Stimulated activated CD8-positive, alpha-beta memory T cell treated with anti-CD3 and anti-CD28 coated beads, Interleukin-4, amount 100 ng/mL, for 1 hour (primary cell): ENCODE measurements at places on chromosomes 2 and 18.

DNA sequence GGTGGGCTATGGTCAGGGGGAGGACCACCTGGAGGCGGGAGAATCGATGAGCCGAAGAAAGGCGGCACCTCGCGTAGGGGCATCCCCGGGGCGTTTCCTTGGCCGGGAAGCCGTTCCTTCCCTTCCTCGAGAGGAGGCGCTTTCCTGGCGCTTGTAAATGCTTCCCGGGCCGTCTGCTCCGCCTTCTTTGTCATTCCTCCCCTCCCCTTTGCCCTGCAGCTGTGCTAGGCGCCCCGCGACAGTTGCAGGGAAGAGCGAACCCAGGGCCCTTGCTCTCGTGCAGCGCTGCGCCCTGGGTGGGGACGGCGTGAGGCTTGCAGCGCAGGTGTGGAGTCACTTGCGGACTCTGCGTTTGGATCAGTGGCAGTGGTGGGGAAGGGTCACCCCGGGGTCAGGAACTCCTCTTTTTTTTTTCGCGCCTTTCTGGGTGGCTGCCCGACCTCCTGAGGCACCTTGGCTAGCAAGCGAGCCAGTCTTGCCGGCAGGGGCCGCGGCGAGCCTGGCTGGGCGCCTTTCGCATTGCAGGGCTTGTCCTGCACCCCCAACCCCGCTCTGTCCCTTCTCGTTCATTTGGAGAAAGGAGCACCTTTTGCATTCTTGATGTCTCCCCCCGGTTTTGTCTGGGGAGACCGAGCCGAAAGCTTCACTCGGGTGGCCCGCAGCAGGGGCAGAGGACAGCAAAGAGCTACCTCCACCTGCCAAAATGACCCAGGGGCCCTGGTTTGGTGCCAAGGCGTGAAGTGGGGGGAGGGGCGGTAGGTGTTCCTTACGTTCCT lies 858 bp downstream of the KCNS3 start:
- no peak for DNase-seq

GRCh38 chr2:36530178-36530982 lies 67.6 kb downstream of the FEZ2 start:
- DNase-seq = no peak

DNA sequence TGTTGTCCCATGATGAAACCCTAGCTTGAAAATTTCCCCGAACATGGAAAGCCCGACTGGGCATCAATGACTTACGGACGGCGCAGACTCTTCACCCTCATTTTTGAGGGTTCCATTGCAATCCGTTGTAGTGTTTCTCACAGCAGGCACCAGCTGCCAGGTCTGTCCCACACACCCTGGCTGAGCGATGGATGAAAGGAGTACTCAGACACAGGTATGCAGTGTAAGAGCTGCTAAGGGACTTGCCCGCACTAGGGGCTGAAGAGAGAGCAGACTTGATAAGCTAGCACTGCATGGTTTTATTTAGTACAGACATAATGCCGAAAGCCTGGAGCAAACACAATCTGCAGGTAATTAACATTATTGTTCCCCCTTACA lies 15.8 kb downstream of the DYNAP start:
- DNase-seq = no peak

GRCh38 chr2:144377914-144378313 lies 142.0 kb downstream of the ZEB2 start:
- no peak for DNase-seq

DNA sequence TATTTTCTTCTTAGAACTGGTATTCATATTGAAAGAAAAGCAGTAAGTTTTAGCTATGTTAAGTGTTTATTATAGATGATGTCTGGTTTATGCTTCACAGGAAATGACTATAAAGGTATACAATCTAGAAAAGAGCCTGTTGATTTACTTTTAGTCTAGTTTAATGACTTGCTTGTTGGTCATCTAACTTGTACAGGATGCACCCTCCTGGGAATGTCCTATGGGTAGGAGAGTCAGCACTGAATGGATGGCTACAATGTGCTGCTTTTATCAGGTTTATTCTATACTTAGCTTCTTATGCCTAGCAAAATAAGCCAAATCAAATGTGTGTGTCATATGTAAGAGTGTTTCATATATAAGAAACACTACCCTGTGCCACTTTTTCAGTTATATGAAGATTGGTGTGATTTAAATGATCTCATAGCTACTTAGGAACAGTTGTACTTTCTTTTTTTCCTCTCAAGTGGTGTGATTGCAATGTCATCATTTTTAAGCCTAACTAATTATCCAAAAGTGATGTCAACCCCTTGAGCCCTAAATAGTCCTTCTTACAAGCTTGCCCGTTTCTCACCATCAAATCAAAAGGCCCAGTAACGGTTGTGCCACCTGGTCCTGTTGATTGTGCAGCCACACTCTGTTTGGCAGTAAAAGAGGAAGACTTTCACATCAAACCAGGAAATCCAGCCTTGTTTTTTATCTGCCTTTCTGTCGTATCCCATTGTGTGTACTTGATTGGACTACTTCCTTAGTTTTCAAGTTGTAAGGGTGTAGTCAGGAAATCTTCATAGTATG lies 176.0 kb downstream of the DIS3L2 start:
- no peak for DNase-seq

- no peak for DNase-seq
Observed at GRCh38 chr2:168165985-168166901, 81.2 kb downstream of the STK39 start.

- DNase-seq = no peak
Observed at GRCh38 chr2:140177086-140177485, 1396.9 kb upstream of the NXPH2 start.

DNA sequence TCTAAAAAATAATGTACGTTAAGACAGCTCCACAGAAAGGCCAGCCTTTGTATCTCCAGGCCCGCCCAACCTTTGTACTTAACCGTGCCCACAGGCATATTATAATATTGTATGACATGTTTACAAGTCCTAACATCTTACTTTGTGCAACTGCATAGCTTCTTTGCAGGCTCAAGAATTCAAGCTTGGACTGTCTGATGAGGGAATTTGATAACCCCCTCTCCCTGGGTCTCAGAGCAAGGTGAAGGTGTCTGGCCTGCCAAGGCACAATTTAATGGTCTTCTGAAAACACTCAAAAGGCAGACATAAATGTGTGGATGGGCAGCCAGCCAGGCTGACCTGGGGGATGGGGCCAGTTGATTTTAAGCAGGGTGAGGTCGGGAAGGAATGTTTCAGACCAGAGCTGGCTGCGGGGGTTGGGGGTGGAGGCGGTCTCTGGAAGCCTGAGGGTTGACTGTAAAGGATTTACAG lies 732.7 kb upstream of the FANCL start:
- DNase-seq = no peak

- DNase-seq = no peak
Observed at GRCh38 chr2:3626118-3626811, 31.4 kb downstream of the COLEC11 start.

DNA sequence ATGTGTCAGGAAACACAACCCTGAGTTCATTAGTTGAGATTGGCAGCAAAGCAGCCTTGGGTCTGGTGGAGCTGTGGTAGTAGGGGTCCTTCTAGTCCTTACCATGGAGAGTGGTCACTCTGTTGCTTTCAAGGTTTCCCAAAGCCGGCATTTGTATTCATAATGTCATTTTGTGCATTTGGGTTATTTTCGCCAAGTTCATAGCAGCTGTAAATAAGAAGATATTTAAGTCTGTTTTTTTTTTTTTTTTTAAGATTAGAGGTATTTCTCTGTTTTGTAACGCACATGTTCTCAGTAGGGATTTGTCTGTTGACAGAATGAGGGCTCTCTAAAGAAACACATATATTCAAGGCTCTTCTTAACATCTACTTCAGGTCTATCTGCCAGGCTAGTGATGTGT lies 114.1 kb downstream of the PRPF40A start:
- no peak for DNase-seq

DNA sequence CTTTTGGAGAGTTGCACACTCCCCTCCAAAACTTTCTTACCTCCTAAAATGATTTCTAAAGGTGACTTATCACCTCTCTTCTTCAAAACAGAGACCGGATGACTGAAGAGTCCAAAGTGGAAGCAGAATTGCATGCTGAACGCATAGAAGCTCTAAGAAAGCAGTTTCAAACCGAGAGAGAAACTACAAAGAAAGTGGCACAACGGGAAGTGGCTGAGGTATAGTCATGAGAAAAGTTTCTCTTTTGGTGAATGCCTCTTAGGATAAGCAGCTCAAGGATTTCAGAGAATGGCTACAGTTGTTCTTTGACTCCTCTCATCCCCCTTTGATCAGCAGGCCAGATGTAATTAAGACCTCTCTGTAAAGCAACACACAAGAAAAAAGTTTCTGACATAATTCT lies 73.6 kb downstream of the GTF3C3 start:
- DNase-seq = no peak

DNA sequence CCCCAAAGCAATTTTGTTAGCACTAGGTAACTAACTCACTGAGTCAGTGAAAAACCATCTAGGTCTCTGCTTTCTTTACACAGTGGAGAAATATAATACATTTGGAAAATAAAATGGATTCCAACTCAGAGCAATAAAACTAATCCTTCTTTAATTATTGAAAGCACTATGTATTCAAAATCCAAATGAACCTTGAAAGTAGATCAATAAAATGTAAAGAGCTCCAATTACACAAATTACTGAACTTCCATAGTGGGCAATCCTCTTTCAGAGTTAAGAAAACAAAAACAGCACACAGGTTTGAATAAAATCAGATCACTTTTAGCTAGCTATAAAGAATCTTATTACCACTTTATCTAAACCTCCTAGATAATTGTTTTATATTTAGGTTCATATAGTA lies 208.1 kb downstream of the NR4A2 start:
- no peak for DNase-seq

- DNase-seq = no peak
Observed at GRCh38 chr2:96921561-96922319, 51.9 kb upstream of the SEMA4C start.

GRCh38 chr2:222451224-222451674 lies 26.9 kb downstream of the SGPP2 start:
- no peak for DNase-seq

- no peak for DNase-seq
Observed at GRCh38 chr2:197327472-197328098, 17.0 kb upstream of the ANKRD44 start.

DNA sequence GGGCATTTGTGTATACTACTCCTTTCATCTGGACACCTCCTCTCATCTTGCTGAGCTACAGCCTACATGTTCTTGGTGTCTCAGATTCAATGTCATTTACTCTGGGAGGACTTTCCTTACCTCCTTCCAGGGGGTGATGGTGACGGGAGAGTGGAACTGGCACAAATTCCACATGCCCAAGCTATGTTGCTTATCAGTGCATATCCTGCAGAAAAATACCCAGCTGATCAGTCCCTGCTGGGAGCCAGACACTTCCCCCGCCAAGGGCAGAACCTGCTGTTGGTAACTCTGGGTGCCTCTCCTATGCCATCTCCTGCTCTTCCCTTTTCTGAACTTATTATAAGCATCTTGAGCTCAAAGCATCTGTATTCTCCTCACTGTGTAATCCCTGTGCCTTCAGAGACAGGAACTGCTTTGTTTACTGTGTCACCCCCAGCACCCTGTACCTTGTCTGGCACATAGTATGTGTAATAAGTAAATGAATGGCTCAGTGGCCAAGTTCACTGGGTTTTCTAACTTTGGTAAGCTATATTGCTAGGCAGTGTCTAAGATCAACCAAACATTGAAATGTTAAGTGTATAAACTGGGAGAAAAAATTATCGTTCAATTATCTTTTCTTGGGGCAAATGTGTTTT lies 87.7 kb upstream of the LPIN2 start:
- DNase-seq = no peak

DNA sequence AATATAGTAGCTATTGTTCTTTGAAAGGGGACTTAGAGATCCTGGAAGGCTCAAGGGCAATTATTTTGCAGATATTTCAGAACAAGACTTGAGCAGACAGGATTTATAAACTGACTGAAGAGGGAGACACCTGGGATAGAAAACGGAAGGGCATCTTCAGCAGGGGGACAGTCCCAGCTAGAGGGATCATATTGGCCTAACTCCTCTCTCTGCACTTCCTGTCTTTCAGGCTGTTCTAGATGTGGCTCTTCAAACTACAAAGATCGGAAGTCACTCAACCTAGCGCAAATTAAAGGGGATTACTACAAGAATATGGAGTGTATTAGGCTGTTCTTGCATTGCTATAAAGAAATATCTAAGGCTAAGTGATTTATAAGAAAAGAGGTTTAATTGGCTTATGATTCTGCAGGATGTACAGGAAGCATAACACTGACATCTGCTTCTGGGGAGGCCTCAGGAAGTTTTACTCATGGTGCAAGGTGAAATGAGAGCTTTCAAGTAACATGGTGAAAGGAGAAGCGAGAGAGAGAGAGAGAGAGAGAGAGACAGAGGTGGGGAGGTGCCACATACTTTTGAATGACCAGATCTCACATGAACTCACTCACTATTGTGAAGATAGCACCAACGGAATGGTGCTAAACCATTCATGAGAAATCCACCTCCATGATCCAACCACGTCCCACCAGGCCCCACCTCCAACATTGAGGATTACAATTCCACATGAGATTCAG lies 5.3 kb upstream of the CTIF start:
- DNase-seq = no peak

DNA sequence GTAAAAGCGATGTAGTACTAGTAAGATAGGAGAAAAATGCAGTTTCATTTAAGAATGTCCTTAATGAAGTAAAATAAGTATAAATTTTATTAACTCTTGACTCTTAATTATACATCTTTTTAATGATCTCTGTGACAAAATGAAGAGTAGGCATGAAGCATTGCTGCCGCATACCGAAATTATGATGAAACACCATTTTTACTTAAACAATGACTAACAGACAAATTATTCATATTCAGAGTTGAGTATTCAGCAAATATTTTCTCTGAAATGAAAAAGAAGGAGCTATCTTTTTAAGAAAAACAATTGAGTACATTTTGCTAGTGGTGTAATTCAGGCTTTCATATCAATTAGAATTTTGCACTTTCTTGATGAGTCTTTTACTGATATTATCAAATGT lies 150.6 kb upstream of the DOCK10 start:
- no peak for DNase-seq

- no peak for DNase-seq
Observed at GRCh38 chr18:74957588-74958224, 251.2 kb downstream of the PTGR3 start.

DNA sequence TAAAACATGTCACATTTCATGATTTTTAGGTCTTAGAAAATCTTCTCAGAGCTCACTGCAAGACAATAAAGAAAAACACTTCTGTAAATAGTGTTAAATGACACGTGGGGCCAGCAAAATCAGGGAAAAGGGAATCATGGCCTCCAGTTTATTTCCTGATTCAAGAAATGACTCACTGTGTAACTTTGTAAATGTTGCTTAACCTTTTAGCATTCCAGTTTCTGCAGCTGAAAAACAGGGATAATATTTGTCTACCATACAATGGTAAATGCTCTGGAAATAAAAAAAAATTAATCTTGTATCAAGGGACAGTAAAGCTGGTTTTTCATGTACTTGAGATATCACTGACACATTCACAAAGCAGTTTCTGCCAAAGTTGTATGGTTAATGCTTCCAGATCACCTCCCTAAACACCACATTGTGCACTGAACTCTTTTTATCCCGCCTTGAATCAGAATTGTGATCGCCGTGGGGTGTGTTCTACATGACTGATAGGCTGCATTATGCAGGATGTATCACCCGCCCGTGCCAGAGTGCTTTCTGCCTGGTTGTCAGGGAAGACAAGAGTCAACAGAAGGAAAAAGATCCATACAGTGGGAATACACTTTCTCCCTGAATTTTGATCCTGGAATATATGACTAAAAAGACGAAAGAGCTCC lies 238.8 kb downstream of the IKZF2 start:
- DNase-seq = no peak

GRCh38 chr2:64786343-64787018 lies 132.8 kb upstream of the SERTAD2 start:
- DNase-seq = no peak
